ENCODE measurements at places on chromosomes 7 and 10.

GRCh38 chr10:128996092-128996491, 470.9 kb upstream of the MGMT start:
- no peak for DNase-seq

GRCh38 chr10:70693619-70694335, 21.5 kb downstream of the ADAMTS14 start:
- no peak for DNase-seq

DNA sequence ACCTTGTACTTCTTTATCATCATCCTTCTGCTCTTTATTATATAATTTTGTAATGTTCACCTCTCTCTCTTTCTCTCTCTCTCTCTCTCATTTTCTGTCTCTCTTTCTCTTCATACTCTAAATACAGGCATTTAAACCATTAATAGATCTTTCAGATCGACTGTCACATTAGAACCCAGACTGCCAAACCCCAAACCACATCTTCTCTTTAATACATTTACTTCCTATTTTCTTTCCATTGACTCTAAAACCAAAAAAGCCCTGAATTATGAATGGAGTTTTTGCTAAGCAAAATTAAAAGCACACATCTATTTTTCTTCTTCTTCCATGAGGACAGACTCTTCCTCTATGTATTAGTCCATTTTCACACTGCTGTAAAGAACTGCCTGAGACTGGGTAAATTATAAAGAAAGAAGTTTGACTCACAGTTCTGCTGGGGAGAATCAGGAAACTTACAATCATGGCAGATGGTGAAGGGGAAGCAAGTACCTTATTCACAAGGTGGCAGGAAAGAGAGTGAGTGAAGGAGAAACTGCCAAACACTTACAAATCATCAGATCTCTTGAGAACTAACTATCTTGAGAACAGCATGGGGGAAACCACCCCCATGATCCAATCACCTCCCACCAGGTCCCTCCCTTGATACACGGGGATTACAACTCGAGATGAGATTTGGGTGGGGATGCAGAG, 272.7 kb upstream of the MGMT start:
- DNase-seq = no peak

GRCh38 chr7:139798892-139799291, 21.1 kb upstream of the HIPK2 start:
- no peak for DNase-seq

DNA sequence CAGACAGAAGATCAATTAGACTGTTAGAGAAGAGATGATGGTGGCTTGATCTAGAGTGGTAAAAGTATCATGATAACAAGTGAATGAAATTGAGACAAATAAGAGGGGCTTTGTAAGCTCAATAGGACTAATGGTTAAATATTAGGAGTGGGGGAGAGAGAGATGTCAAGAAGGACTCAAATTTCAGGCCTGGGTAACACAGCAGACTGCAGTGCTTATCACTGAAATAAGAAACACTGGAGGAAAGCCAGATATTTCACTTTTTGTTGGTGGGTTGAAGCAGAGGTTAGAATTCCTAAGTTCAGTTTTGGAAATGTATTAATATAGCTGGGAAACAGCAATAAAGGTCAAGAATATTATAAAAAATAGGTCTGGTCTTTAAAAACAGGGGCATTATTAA, 74.6 kb downstream of the ORC5 start:
- DNase-seq = no peak

DNA sequence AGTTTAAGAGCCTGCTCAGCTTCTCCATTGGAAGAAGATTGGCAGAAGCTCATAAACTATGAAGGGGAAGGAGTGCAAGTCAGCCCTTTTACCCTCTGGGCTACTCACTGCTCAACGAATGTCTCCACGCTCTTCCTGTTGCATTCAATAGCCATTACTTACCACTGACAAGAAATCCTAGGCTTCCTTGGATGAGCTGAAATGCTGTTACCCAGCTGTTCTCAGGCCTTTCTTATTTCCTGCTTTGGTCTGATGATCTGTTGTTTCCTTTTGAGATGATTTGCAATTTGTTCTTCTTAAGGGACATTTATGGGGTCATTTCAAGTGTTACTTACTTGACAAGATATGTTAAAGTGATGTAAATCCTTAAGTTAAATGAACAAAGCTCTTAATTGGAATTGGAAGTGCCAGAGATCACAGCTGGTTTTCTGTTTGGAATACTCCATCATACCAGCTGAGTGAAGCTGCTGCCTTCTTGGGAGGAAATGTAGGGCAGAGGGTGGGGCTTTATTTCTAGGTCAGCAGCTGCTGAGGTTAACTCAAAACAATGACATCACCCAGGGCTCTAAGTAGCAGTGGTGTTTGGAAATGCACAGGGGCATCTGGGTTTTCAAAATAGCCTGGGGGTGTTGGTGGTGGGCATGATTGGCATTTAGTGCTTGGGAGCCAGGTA, 170.0 kb downstream of the PRKCQ start:
- DNase-seq = peak; percentile 59

DNA sequence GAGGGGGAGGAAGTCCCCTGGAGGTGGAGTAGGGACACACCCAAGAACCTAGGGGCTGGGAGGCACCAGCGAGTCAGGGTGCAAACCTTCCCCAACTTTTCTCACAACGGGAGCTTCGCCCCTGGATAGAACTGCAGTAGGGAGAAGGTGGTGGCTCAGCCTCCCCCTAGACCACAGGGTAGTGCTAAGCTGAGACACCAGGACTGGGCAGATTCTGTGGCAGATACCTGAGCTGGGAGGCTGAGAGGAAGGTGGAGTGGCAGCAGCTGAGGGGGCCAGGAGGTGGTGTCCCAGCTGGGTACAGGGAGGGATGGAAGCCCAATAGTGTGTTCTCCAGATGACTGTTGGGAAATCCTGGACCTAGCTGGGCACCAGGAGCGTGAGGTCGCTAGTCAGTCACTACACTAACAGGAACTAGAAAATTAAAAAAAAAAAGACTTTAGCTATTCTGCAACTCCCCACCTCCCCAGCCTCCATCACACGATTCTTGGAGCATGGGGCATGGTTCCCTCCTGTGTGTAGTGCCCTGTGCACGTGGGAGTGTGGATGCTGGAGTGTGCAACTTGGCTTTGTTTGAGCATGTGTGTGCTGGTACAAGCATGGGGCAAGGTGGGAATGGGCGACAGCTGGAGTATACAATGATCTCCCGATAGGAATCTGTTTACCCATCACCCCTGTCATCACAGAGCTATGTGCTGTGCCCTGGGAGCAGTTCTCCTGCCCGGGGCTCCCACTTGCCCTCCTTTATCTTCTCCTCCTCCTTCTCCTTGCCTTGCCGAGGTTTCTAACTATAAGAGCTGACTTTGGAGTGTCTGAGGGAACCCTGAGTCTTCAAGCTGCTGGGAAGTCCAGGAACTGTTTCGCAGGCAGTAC, 8.8 kb upstream of the TRPV6 start:
- no peak for DNase-seq

DNA sequence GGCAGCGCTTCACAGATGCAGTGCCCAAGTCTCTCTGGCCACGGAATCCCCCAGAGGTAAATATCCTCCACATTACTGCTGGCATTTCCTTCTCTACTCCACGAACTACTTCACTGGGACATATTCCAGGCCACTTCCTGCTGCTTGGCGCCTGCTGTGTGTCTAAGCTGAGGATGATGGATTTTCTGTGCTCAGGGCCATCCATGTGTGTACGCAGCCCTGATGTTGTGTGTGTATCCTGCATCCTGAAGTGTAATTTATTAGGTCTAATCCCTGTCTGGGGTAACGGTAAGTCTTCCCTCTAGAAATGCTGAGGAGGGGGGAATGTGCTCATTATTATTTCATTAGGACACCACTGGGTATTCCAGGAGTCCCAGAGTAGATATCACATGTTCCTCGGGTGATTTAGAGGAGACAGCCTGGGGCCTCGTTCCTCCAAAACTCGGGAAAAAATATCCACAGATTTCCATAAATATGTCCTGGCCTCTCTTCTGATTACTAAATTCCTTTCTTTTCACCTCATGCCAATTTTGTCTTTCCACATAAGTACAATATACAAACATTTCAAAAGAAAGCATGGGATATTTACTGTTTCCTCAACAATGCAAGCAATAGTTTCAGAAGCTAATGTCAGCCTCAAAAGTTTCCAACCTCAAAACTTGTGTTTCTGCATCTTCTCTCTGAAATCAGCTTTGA, 25.5 kb upstream of the HABP2 start:
- DNase-seq = peak; percentile 9

DNA sequence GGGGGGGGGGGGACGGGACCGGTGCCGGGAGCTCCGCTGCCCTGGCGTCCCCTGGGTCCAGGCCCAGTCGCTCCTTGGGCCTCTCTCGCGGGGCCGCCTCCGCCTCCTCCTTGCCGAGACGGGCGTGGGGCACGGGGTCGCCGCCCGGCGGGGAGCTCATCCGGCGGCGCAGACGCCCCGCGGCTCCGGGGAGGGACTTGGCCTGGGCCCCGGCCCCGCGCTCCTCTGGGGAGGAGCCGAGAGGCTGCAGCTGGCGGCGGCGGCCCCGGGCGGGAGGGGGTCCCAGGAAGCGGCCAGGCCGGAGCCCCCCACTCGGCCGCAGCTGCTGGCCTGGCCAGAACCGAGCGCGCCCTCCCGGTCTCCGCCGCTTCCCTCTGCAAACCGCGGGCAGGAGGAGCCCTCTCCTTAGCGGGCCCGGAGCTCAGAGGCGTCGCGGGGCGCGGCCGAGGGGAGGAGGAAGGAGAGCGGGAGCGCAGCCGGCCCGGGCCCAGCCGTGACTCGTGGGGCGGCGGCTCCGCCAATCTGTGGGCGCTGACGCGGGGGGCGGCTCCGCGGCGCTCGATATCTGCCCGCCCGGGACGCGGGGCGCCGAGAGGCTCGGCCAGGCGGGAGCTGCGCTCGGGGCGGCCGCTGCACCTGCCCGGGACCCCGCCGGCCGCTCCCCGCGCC, at the start of gene FAM20C:
FAM20C (plus strand) TSS at position 591 of the 669 bp plus-strand sequence. CDS start 629 bp downstream, outside the sequence.
- DNase-seq = no peak

GRCh38 chr10:59093461-59093860, 83.0 kb upstream of the PHYHIPL start:
- DNase-seq = no peak

- DNase-seq = no peak
Measured at GRCh38 chr7:116834815-116835504, 27.4 kb upstream of the CAPZA2 start.

- DNase-seq = no peak
Measured at GRCh38 chr10:77248104-77248790, 389.4 kb downstream of the KCNMA1 start.

- DNase-seq = no peak
Measured at GRCh38 chr7:99733003-99733402, 2.0 kb downstream of the CYP3A7 start.

GRCh38 chr10:32417911-32418547, 27.9 kb upstream of the CCDC7 start:
- no peak for DNase-seq

DNA sequence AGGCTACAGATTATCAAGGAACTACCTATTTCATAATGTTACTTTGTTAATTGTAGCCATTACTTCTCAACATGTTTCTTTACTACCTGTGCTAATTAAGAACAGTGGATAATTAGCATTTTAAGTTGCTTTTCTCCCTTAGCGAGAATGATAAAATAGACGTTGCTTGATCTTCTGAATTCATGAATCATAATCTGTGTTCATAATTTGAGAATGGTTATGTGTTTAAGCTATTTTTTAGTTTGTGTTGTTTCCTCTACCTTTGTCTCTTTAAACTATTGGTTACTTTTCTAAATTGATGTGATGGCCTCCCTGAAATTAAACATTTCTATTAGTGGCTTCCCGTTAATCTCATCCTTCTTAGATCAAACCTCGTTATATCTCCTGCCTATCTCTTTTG, at the start of gene ZRANB1:
ZRANB1 (plus strand) TSS at position 301 of the 400 bp plus-strand sequence. CDS start 371 bp downstream, outside the sequence.
- DNase-seq = no peak

DNA sequence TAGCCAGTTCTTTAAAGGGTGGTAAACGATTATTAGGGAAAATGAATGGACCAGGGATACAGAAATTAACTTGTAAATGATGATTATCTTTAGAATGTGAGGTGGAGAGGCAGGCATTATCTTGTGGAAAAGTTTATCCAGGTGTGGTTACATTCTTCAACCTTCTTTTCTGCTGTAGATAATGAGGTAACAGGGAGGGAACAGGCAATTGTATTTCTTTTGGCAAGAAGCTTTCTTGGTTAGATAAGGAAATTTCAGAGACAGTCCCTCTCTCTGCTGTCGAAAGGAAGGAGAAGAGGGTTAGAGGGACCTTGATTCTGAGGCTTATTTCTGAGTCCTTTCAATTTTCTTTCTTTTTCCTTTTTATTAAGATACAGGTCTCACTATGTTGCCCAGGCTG, 32.1 kb downstream of the MRPL32 start:
- DNase-seq = no peak

- peak; percentile 91 for DNase-seq
Measured at GRCh38 chr7:17626235-17626634, 314.1 kb downstream of the SNX13 start.

DNA sequence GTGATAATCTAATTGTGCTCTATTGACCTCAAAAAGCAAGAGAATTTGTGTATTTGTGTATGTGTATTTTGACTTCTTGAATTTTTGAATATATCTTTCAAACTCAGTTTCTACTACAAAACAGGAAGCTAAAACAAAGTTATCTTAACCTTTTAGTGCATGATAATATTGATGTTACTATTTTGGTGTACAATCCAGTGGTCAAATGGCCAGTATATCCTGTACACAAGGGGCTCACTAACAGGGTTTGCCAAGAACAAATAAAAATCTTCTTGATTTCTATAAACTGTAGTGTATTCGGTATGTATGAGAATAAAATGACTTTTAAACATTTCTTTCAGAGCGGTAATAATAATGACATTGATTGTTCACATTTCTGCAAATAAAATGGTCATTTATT, 69.6 kb downstream of the FOXP2 start:
- DNase-seq = no peak

GRCh38 chr7:101087334-101088068, 2.2 kb downstream of the TRIM56 start:
- no peak for DNase-seq

DNA sequence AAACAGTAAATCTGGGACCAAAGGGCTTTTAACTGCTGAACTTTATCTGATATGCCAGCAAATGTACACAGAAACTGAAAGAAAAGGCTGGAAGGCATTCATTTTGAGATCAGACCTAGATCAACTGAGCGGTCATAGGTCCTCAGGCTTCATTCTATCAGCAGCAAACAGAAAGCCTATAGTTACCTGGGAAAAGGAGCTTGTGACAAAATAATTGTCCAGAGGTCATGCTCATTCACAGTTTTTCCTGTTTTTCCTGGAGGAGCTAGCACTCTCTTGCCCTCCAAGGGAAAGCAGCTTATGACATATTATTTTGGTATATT, 320.2 kb downstream of the AHR start:
- DNase-seq = no peak

- peak; percentile 81 for DNase-seq
Measured at GRCh38 chr10:61000769-61001730, 57.1 kb upstream of the RHOBTB1 start.

- DNase-seq = no peak
Measured at GRCh38 chr7:150003304-150003810, 129.6 kb downstream of the ATP6V0E2 start.

DNA sequence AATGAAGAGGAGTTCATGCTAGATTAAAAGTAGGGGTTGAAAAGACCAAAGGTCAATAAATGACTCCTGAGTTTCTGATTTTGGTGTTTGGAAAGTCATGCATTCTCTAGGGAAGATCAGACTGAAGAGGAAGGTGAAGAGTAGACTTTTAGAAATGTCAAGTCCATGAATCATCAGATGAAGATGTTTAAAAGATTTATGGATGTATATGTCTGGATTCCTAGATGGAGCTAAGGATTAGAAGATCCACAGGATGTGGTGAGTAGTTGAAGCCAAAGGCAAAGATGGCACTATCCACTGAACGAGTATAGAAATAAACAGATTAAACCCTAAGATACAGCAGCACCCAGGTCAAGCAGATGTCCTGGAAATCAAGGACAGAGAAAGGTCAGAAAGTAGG, 298.5 kb downstream of the GPAM start:
- DNase-seq = no peak
